ENCODE measurements at places on chromosomes 4 and X.

- no peak for DNase-seq
Measured at GRCh38 chr4:7206911-7207567, 14.7 kb downstream of the SORCS2 start.

DNA sequence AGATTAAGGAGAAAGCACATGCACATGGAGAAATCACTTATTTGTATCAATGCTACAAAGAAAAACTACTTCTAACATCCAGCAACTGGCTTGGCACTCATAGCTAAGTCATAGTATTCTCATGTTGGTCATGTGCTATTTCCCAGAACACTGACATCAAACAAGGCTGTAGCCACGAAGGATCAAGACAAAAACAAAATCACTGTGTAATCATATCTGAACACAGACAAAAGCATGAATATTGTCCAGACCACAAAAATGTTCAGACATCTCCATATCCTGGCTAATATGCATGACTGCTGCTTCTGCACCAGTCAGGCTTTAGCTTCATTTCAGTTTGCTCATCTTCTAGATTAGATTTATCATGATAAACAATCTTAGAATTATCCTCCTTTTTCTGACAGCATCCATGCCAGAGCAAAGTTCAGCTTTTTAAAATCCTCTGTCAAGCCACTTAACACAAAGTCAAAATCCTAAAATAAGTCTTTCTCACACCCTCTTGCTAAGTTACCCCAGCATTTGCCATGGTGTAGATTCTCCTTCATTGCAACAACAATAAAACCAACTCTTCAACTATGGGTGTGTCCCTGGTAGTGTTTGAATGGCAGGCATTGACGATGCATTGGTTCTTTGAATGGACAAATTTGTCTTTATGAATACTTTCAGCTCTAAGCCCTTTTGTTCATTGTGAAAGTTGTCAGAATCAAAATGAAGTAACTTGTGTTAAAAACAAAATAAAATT is 39.1 kb upstream of the NPFFR2 start:
- no peak for DNase-seq

GRCh38 chr4:154519214-154519613 is 27.6 kb upstream of the DCHS2 start:
- DNase-seq = no peak

DNA sequence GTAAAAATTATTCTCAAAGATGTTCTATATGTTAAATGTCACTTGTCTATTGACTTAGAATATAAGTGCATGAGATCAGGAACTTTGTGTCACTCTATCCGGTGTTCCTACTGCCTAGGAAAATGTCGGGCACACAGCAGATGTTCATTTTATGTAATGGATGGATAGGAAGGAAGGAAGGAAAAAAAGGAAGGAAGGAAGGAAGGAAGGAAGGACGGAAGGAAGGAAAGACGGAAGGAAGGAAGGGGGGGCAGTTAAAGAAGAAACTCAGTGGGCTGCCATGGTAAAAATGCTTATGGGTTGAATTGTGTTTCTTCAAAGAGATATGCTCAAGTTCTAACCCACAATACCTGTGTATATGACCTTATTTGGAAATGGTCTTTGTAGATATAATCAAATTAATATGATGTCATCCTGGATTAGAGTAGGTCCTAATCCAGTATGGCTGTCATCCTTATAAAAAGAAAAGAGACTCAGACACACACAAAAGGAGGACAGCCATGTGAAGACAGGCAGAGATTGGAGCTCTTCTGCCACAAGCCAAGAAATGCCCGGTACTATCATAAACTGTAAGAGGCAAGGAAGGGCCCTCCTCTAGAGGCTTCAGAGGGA is 86.3 kb downstream of the COL25A1 start:
- no peak for DNase-seq

All from stimulated activated CD4-positive, alpha-beta T cell treated with anti-CD3 and anti-CD28 coated beads, Interleukin-2, amount 100 ng/mL, for 48 hours (primary cell).